Smooth muscle cell of the pulmonary artery (primary cell): ENCODE measurements at places on chromosomes 4 and X. TPM values are rescaled to one million over a fixed set of nuclear protein-coding genes. Genes with fewer than 3 reads are reported as not detected.

The IL13RA1 gene
- 68.8 and 74.0 TPM in 2 replicates for total RNA-seq

The SFRP2 gene
- 0.13 TPM in 2 replicates for total RNA-seq

The GLUD2 gene
- total RNA-seq, result 1.7 and 2.0 TPM in 2 replicates

The HAND2 gene
- 5.4 and 6.9 TPM in 2 replicates for total RNA-seq

The VEGFC gene
- total RNA-seq, result 60.5 and 84.3 TPM in 2 replicates

The APBB2 gene
- 47.6 and 87.1 TPM in 2 replicates for total RNA-seq

The EOLA2 gene
- total RNA-seq, result 19.0 and 22.9 TPM in 2 replicates
